ENCODE measurements at places on chromosomes 3 and 15.

DNA sequence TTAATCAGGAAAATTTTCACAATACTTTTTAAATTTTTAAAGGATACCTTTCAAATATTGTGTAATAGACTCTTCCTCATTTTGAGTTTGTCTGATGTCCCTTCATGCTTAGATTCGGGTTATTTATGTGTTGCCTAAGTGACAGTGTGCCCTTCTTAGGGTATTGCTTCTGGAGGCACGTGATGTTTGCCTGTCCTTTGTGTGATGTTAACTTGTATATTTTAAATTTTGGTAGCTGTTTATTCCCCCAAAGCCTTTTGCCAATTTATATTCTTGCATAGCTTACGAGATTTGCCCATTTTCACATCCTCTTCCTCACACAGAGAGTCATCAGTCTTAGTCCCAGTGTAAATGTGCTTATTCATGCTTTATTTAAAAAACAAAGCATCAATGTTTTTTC lies 433.1 kb downstream of the EPHB1 start:
- no peak for DNase-seq

DNA sequence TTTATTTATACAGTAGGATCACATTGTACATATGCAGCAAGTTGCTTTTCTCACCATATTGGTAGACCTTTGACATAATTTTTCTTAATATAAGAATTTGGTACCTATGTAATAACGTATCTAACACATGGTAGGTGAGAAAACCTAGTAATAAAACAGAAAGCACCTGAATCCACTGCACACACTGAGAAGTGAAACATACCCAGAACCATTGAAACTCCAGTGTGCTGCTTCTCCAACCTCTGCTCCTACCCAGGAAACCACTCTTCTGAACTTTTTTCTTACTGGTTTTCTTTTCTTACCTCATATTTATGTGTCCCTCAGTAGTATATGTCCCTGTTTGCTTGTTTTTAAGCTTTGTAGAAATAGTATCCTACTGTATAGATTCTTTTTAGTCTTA lies 293.0 kb downstream of the UBE2E2 start:
- no peak for DNase-seq

GRCh38 chr3:174949523-174949922 lies 90.4 kb downstream of the NAALADL2 start:
- no peak for DNase-seq

GRCh38 chr3:188956839-188957489 lies 214.8 kb upstream of the TPRG1 start:
- DNase-seq = no peak

- no peak for DNase-seq
These were observed 21.0 kb upstream of the TMEM45A start for GRCh38 chr3:100471444-100471843.

All from NCI-H526 treated with DMSO at 0.1 percent for 48 hours (cell line).